ENCODE measurements at places on chromosomes 12 and 14. TPM values are rescaled to one million over a fixed set of nuclear protein-coding genes. Genes with fewer than 3 reads are reported as not detected.
A peak's percentile ranks its signal among the peaks of the same experiment; 100 is the strongest.

GRCh38 chr12:119735079-119735478, 67.1 kb downstream of the PRKAB1 start:
- no peaks in the 10 kb centered on the region for H3K4me1 ChIP-seq
- H3K27me3 ChIP-seq, result no peaks in the 10 kb centered on the region
- no peak overlapping the region for H3K27ac ChIP-seq

DNA sequence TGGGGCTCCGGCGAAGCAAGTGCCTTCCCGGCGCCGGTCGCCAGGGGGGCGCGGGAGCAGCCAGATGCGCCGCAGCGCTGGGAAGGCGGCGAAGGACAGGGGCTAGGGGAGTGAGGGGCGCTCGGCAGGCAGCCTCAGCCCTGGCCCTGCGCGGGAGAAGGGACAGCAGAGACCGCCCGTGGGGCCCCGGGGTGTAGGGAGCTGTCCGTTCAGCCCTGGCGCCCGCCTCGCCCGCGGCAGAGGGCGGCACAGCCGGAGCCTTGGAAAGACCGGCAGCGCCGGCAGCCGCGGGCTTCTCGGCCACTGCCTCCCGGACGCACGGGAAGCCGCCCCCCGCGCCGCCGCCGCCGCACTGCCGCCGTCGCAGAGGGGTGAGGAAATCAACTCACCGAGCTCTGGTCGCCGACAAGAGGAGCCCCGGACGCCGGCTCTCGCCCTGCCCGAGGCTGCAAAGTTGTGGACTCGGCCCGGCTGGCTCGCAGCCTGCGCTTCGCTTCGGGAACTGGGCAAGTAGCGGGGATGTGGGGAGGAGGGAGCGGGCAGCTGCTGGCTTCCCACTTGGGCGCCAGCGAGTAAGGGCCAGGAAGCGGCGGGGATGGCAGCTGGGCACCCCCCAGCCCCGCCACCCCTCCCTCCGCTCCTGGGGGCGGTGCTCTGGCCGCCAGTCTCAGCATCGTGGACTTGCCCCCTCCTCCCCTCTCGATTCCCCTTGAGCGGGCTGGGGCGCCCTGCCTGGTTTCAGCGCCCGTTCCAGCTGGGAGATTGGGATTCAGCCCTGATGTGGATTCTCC, at the start of gene ZDHHC22:
ZDHHC22 (minus strand) TSS at position 578 of the 791 bp plus-strand sequence. CDS start 2,053 bp downstream, outside the sequence.
- H3K4me3 ChIP-seq, result no peak within 1 kb of the TSS
- no peak for DNase-seq
- H3K27ac ChIP-seq, result no peak within 1 kb of the TSS
- peaks cover 73% of the 10 kb centered on the region for H3K27me3 ChIP-seq
- H3K36me3 ChIP-seq, result no peaks in the 10 kb centered on the region

TAS2R46 gene
- total RNA-seq, result 1.6 TPM

NEUROD4 gene
- total RNA-seq, result not detected

CLEC2B gene
- 152 TPM for total RNA-seq

ENTPD5 gene
- 5.5 TPM for total RNA-seq

GRCh38 chr14:81536241-81536771, 2.7 kb upstream of the SEL1L start:
- H3K4me1 ChIP-seq, result peaks cover 17% of the 10 kb centered on the region
- no peak for DNase-seq
- no peak overlapping the region for H3K4me3 ChIP-seq

ART4 gene
- total RNA-seq, result not detected

GRCh38 chr14:59254146-59254910, 65.9 kb downstream of the DAAM1 start:
- H3K4me1 ChIP-seq, result no peaks in the 10 kb centered on the region
- no peak overlapping the region for H3K27ac ChIP-seq
- DNase-seq, result no peak
- no peak overlapping the region for H3K4me3 ChIP-seq
- no peaks in the 10 kb centered on the region for H3K36me3 ChIP-seq
- H3K27me3 ChIP-seq, result no peaks in the 10 kb centered on the region

FAM181A gene
- total RNA-seq, result not detected

ACSS3 gene
- not detected for total RNA-seq

- no peak for DNase-seq
- H3K27ac ChIP-seq, result no peak overlapping the region
- H3K27me3 ChIP-seq, result no peaks in the 10 kb centered on the region
- H3K4me3 ChIP-seq, result no peak overlapping the region
- H3K4me1 ChIP-seq, result no peaks in the 10 kb centered on the region
These were observed 22.5 kb downstream of the SDS start for GRCh38 chr12:113381220-113381619.

KRT6C gene
- not detected for total RNA-seq

MTHFD1 gene
- total RNA-seq, result 18.9 TPM

DNA sequence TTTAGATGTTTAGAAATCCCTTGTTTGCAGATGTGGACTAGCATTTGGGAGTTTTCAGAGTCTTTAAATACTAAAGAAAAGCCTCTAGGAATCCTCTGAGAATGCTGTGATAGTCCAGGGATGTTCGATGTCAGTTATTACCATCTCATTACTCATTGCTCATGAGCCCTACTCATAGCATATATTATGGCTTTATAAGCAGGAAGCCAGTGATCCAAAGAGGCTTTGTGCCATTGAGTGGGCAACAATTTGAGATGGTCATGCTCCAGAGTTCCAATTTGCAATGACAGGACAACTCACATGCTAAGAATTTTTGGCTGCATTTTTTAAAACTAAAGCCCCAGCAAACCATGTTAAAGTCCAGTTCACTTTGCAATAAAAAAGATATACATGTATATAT, 163.0 kb downstream of the OTOGL start:
- no peaks in the 10 kb centered on the region for H3K27me3 ChIP-seq
- DNase-seq, result no peak
- no peak overlapping the region for H3K27ac ChIP-seq
- no peaks in the 10 kb centered on the region for H3K36me3 ChIP-seq
- no peaks in the 10 kb centered on the region for H3K4me1 ChIP-seq

GRCh38 chr12:12964255-12964654, 12.3 kb upstream of the GPRC5D start:
- no peaks in the 10 kb centered on the region for H3K4me1 ChIP-seq
- no peak for DNase-seq
- no peak overlapping the region for H3K27ac ChIP-seq
- no peaks in the 10 kb centered on the region for H3K36me3 ChIP-seq
- H3K4me3 ChIP-seq, result no peak overlapping the region

- DNase-seq, result no peak
- peaks cover 3% of the 10 kb centered on the region for H3K4me1 ChIP-seq
- H3K27ac ChIP-seq, result no peak overlapping the region
- H3K27me3 ChIP-seq, result peaks cover 24% of the 10 kb centered on the region
- H3K36me3 ChIP-seq, result no peaks in the 10 kb centered on the region
- no peak overlapping the region for H3K4me3 ChIP-seq
These were observed 6.1 kb downstream of the CD9 start for GRCh38 chr12:6206327-6206726.

GRCh38 chr12:60168441-60168840, 572.6 kb downstream of the SLC16A7 start:
- no peak overlapping the region for H3K4me3 ChIP-seq
- no peak for DNase-seq
- no peaks in the 10 kb centered on the region for H3K36me3 ChIP-seq

DNA sequence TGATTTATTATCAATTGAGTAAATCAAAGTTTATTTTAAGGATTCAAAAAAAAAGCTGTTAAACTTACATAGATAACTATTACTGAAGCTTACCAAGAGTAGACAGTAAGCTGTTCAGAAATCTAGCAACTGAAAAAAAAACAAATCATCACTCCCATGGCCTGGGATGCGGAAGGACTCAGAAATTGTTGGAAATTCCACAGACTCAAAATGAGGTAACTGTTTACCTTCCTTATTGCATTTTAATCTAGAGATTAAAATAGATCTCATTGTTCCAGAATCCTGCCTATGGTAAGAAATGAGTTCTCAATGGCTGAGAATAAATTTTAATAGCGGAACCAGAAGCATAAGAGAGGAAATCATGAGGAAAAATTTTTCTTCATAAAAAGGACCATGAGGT, 87.2 kb downstream of the PPM1H start:
- H3K4me3 ChIP-seq, result no peak overlapping the region
- H3K27me3 ChIP-seq, result no peaks in the 10 kb centered on the region
- no peak overlapping the region for H3K27ac ChIP-seq
- no peaks in the 10 kb centered on the region for H3K4me1 ChIP-seq
- no peak for DNase-seq

DNA sequence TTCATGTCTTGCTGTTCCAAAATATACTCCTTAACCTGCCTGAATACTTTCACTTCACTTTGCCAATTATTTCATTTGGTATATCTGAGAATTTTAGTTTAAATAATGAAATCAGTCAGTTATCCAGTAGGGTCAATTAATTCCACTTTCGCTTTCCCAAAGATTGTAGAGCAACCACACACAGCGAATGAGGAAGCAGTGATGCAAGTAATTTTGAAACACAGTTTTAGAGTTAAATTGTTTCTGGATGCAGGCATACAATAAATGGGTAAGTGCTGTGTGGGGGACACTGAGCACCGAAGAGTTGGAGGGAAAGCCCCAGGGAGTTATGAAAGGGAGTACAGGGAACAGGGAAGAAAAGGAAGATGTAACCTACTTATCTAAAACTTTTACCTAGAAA, 62.8 kb downstream of the TSHR start:
- DNase-seq, result no peak
- no peaks in the 10 kb centered on the region for H3K36me3 ChIP-seq
- H3K27me3 ChIP-seq, result no peaks in the 10 kb centered on the region
- no peak overlapping the region for H3K27ac ChIP-seq
- no peak overlapping the region for H3K4me3 ChIP-seq
- no peaks in the 10 kb centered on the region for H3K4me1 ChIP-seq

DNA sequence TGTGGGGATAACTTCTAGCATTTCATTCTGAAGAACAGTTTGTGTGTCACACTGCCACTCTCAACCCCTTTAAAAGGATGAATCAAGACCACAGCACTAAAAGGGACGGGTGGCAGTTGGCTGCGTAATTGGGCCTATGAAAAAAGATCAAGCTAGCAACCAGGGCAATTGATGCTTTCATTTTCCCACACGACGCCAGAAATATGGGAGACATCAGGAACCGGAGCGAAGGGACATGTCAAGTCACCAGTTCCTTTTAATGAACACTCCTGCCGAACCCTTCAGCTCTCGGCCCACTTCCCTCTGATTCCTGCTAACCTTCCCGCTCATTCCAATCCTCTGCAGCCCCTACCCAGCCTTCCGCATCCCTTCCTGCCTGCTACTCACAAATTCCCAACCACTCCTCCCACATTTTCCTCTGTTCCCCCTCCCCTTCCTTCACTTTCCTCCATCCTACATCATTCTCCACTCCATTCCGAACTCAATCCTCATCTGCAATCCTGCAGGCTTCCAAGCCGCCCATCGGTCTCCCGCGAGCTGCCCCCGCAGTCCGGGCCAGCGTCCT, 753 bp downstream of the CSRNP2 start:
- peak overlapping the region; percentile 71 for H3K27ac ChIP-seq
- H3K4me3 ChIP-seq, result peak overlapping the region; percentile 84
- H3K4me1 ChIP-seq, result peaks cover 20% of the 10 kb centered on the region
- peak; percentile 35 for DNase-seq
- H3K36me3 ChIP-seq, result no peaks in the 10 kb centered on the region
- H3K27me3 ChIP-seq, result no peaks in the 10 kb centered on the region

TAMALIN gene
- total RNA-seq, result 525 TPM

GRCh38 chr14:104650057-104650980, 39.1 kb upstream of the INF2 start:
- peaks cover 10% of the 10 kb centered on the region for H3K4me1 ChIP-seq
- H3K27me3 ChIP-seq, result peaks cover 6% of the 10 kb centered on the region
- no peaks in the 10 kb centered on the region for H3K36me3 ChIP-seq

DNA sequence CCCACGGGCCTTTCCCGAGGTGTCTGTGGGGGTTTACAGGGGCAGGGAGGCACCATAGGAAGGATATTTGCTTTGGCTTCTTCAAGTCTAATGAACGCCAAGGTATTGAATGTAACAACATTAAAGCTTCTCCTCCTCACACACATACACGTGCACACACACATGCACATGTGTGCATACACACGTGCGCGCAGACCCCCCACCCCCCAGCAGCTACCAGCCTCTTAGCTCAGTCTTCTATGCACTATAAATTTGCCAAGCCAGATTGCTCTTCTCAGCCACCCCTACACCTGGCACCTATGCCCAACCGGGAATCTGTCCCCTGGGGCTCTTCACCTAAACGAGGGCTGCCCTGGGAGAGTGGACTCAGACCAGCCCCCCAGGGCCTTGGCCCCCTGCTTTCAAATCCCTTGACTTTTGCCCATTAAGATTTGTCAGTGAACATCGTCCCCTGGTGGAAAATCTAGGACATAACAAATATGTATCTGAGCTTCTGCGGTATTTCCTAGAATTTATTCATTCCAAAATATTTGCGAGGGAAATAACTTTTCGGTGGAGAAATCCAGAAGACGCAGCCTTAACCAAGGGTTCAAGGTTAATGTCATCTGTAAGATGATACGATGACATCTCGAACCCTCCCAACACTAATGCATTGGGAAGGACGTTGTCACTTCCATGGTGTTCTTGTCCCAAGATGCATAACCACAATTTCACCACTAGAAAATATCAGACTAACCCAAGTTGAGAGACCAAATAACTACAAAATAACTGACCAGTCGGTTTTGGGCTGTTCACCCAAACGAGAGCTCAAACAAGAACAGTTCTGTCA, 330.4 kb downstream of the MED13L start:
- no peak overlapping the region for H3K27ac ChIP-seq
- H3K36me3 ChIP-seq, result peaks cover 3% of the 10 kb centered on the region
- H3K4me1 ChIP-seq, result no peaks in the 10 kb centered on the region
- no peaks in the 10 kb centered on the region for H3K27me3 ChIP-seq

GRCh38 chr12:46177025-46177424, 91.8 kb downstream of the SLC38A1 start:
- H3K27me3 ChIP-seq, result no peaks in the 10 kb centered on the region
- peaks cover 2% of the 10 kb centered on the region for H3K36me3 ChIP-seq
- H3K27ac ChIP-seq, result no peak overlapping the region
- peaks cover 16% of the 10 kb centered on the region for H3K4me1 ChIP-seq

SLC24A4 gene
- 0.19 TPM for total RNA-seq

- no peaks in the 10 kb centered on the region for H3K4me1 ChIP-seq
- no peak overlapping the region for H3K27ac ChIP-seq
- no peak overlapping the region for H3K4me3 ChIP-seq
- DNase-seq, result no peak
- no peaks in the 10 kb centered on the region for H3K36me3 ChIP-seq
- H3K27me3 ChIP-seq, result no peaks in the 10 kb centered on the region
These were observed 113.9 kb downstream of the NDUFA12 start for GRCh38 chr12:94889445-94890210.

DNA sequence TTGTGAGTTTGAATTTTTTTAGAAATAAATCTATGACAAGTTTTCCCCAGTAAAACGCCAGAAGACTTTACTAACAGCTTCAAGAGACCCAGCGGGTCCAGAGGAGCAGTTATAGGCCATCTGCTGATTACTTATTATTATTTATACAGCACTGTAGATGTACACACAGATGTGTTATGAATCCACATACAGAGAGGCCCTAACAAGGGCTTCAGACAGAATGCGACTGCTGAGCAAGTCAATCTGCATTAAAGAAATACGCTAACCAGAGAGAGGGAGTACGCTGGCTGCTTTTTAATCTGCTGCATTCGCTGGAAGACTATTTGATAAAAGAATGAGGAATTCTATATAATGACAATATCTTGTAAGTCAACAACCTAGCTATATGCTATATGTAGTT, 32.5 kb downstream of the ATF7 start:
- no peak overlapping the region for H3K27ac ChIP-seq
- peaks cover 7% of the 10 kb centered on the region for H3K36me3 ChIP-seq
- H3K27me3 ChIP-seq, result no peaks in the 10 kb centered on the region
- H3K4me1 ChIP-seq, result no peaks in the 10 kb centered on the region

- peaks cover 7% of the 10 kb centered on the region for H3K36me3 ChIP-seq
- H3K27me3 ChIP-seq, result no peaks in the 10 kb centered on the region
- H3K27ac ChIP-seq, result no peak overlapping the region
- no peaks in the 10 kb centered on the region for H3K4me1 ChIP-seq
These were observed 7.5 kb downstream of the HEBP1 start for GRCh38 chr12:12992418-12993130.

ASPG gene
- total RNA-seq, result not detected

APPL2 gene
- total RNA-seq, result 59.9 TPM
